ENCODE measurements at places on chromosomes 1 and 21.

- no peak for DNase-seq
Observed at GRCh38 chr21:43279578-43279894, 110.7 kb downstream of the CRYAA start.

DNA sequence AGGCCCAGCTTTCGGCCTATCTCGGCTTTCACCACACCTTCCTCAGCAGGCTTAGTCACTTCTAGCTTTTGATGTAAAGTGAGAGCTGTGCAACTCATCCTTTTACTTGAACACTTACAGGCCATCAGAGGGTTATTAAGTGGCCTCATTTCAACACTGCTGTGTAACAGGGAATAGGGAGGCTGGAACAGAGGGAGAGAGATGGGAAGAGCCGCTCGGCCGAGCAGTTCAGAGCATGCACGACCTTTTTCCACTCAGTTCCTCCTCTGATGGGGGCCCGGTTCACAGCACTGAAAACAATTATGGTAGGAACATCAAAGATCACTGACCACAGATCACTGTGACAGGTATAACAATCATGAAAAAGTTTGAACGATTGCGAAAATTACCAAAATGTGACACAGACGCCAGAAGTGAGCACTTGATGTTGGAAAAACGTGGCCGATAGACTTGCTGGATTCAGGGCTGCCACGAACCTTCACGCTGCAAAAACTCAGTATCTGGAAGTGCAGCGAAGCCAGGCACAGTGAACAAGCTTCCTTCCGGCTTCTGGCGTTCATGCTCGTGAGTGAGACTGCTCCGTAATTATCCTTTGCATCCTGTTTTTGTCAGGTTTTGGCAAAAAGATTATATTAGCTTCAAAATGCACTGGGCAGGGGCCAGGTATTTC, 28.6 kb downstream of the AGPAT3 start:
- DNase-seq = no peak

GRCh38 chr1:97623220-97623619, 297.6 kb downstream of the DPYD start:
- DNase-seq = no peak

- DNase-seq = no peak
Observed at GRCh38 chr1:92881391-92881790, 49.6 kb downstream of the RPL5 start.

DNA sequence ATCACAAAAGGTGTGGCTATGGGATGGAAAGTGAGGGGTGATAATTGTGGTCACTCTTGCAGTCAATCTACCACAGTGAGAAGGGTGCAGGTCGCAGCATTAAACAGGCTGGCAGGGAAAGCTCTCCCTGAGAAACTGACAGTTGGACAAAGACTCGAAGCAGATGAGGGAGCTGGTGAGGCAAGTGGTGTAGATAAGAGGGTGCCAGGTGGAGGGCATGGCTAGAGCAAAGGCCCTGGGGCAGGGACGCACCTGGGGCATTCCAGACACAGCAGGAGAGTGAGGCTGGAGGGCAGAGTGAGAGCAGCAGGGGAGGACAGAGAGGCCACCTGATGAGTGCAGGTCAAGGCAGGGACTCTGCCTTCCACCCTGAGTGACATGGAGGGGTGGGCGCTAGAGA, 264.8 kb downstream of the PRDM2 start:
- DNase-seq = no peak

- DNase-seq = no peak
Observed at GRCh38 chr1:119222271-119222670, 81.8 kb upstream of the WARS2 start.

- DNase-seq = no peak
Observed at GRCh38 chr1:245126530-245126929, 28.3 kb upstream of the KIF26B start.

DNA sequence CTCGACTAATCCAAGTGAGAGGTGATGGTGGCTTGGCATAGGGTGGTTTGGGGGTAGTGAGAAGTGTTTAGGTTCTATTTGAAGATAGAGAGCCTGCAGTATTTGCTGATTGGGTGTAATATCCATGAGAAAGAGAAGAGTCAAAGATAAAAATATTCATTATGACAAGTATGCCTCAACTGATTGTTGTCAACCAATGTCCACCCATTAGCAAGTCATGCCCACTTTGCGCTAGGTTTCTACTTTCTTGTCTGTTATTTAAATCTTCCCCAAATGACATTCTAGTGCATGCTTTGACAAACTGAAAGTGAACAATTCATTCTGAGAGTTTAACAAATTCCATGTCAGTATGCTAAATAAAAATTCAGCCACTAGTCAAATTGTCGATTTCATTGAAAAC, 3.8 kb upstream of the XCL1 start:
- DNase-seq = no peak

DNA sequence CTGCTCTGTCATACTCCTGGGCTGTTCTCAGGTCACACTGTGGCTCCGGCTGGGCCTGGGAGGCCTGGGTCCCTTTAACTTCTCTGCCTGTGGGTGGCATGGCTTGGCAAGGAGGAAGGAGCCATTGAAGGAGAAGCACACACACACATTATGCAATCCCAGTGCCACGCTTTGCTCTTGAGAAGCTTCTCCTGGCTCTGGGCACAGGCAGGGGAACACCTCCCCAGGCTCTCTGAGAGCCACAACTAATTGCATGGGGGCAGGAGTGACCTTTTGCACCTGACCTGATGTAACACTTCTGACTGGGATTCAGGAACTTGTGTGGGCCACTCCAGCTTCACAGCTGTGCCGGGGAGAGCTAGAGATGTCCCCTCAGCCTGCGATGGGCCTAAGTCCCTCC, 23.1 kb downstream of the LGR6 start:
- DNase-seq = no peak

DNA sequence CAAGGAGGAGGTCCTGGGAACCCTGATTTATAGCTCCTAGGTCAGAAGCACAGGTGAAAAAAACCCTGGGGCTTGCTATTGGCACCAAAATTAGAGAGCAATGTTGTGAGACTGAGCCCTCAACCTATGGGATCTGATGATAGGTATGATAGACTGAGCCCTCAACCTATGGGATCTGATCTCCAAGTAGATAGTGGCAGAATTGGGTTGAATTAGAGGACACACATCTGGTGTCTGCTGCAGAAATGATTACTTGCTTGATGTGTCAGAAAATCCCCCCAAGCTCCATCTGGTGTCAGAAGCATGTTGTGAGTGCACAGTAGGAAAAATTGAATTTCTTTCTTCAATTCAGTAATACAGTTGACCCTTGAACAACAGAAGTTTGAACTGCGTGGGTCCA, 62.4 kb downstream of the MAP3K21 start:
- peak; percentile 81 for DNase-seq

- DNase-seq = no peak
Observed at GRCh38 chr1:110266834-110267233, 56.7 kb downstream of the KCNC4 start.

DNA sequence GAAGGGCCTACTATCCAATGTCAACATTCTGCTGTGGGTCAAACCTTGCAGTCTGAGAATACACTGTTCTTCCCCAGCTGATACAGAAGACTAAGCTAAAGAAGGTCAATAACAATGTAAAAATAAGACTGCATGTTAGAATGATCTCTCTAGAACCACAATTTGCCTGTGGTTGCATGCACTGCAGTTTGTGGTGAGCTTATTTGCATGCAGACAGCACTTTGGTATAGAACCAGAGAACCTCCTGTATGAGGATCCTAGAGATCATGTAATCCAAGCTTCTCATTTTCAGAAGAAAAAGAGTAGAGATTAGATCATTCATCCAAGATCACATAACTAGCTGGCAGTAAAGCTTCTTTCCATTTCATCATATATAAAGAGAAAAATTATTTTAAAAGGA, 15.8 kb downstream of the SYNJ1 start:
- DNase-seq = no peak

GRCh38 chr1:10788592-10789006, 7.8 kb downstream of the CASZ1 start:
- no peak for DNase-seq

DNA sequence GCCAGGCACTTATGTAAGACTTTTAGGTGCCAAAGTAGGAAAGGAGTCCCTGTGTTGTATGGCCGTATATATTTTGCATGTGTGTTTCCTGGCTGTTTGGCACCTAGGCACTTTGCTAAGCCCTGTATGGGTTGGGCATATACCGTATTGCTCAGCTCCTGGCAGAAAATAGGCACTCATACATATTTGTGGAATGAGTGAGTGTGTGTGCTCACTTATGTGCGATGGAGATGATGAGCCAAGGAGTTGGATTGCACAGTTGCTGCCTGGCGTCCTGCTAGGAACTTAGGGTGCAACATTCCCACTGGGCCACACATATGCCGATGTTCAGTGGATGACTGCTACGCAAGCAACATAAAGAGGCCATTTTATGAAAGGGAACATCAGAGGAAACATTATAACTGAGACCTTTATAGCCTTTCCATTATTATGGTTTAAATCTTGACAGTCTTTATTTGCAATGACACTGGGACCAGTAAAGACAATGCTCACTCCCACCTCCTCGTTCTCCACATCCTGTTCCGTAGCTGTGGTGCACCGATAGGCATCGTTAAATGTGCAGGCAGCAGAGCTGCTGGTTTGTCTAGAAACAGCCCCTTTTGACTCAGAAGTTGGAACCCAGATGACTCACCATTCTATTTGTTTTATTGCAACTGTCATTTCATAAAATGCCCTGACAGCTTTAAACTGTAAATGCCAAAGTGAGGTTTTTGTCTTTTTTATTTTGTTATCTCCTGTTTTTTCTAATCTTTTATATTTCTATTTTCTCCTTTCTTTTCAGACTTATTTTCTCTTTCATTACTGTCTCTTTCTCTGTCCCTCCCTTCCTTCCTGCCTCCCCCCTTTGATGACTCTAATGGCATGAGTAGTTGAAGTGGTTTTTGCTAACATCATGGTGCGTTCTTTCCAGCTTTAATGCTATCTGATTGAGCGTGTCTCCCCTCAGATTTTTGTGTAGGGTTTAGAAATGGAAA, 36.1 kb downstream of the PEX14 start:
- no peak for DNase-seq

GRCh38 chr21:33313183-33313582, 11.6 kb upstream of the IFNAR1 start:
- no peak for DNase-seq

- no peak for DNase-seq
Observed at GRCh38 chr1:11494771-11495170, 15.8 kb downstream of the DISP3 start.

DNA sequence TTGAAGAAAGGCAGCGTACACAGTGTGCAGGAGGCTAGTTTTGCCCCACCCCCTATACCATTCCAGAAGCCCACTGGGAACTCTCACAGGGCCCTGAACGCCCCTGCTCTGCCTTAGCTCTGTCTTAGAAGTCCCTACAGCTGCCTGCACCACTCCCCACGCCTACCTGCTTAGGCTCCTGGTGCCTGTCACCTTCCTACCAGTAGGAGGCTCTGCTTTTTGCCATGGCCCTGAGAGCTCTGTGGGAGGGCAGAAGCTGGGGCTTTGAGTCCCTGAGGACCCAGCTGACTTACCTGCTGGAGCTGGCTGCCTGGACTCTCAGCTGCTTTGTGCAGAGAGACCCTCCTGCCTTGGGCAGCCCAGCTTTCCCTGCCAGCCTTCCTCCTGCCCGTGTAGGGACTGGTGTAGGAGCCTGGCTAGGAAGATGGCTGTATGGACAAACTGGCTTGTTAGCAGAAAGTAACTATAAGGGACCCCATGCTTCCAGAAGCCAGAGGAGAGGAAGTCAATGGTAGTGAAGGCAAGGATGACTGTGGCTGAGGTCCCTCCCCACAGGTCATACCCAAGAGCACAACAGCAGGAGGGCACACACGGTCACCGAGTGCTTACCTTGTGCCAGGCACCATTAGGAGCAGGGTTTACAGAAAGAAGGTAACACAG, 9.8 kb upstream of the CELSR2 start:
- peak; percentile 45 for DNase-seq

DNA sequence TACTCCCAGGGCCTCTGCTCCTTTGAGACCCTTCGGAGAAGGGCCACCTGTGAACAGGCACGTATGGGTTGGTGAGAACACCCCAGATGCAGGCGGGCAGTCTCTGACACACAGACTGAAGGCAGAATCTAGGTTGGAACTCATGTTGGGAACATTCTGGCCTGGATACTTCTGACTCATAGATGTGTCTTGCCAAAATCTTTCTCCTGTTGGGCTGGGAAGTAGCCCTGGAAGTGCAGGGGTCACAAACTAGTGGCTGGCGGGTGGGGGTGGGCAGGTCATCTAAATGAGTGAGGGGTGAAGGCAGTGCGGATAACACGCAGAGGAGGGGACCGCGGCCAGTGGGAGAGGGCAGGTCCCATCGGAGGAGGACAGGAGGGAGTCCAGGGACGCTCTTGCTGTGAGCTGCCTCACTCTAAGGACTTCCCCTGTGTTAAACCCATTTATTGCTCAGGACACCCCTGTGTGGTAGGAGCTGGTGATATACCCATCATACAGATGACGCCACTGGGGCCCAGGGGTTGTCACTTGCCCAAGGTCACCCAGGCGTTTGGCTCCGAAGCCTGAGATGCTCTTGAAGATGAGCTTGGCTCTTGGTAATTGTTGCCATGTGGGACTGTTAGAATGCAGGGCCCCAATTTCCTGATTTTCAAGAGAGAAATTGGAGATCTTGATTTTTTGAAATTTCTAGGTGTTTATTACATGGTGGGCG, 181.0 kb downstream of the PTPRU start:
- DNase-seq = no peak

- peak; percentile 15 for DNase-seq
Observed at GRCh38 chr1:2501041-2501819, 25.1 kb downstream of the PLCH2 start.

DNA sequence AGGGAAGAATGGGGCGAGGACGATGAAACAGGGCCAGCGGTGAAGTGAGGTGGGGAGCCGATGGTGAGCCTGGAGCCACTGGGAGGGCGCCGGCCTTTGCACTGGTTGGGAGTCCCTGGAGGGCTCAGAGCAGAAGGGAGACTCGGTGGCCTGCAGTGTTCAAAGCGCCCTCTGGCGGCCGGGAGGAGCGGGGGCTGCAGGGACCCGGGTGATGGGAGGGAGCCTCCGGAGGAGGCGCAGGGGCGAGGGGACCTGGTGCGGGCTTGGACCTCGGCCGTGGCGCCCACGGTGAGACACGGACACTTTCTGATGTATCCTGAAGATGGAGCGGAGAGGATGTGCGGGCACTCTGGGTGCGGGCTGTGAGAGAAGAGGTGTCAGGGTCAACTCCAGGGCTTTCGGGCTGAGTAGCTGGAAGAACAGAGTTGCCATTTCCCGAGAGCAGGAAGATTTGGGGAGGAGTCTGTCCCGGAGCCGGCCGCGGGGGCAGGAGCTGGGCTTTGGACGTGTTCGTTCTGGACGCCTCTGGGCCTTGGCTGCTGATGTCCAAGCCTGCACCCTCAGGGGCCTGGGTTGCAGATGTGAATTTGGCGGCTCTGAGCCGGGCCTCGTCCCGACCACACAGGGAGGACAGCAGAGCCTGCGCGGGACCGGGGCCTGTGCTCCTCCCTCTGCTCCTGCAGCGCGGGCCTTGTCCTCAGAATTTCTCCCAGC, 29.7 kb downstream of the HEYL start:
- no peak for DNase-seq

- peak; percentile 78 for DNase-seq
Observed at GRCh38 chr21:15289896-15290841, 225.4 kb upstream of the NRIP1 start.

DNA sequence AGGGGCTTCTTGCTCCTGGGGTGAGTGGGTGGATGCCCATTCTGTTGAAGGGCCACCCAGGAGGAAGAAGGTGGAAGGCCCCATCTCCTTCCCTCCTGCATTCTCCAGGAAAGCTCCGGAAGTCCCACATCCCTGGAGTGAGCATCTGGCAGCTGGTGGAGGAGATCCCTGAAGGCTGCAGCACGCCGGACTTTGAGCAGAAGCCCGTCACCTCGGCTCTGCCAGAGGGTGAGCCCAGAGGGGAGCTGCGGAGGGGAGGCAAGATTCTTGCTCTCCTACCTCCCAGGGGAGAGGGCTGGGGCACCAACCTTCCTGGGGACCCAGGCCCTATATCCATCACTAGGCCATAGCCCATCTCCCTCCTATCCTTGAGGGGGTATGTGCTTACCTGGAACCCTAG, 3.4 kb downstream of the IGFN1 start:
- DNase-seq = no peak
